ENCODE measurements at places on chromosomes 2 and 18. TPM values are rescaled to one million over a fixed set of nuclear protein-coding genes. Genes with fewer than 3 reads are reported as not detected.
A peak's percentile ranks its signal among the peaks of the same experiment; 100 is the strongest.

LRP2 gene
- total RNA-seq = 27.5 TPM

DNA sequence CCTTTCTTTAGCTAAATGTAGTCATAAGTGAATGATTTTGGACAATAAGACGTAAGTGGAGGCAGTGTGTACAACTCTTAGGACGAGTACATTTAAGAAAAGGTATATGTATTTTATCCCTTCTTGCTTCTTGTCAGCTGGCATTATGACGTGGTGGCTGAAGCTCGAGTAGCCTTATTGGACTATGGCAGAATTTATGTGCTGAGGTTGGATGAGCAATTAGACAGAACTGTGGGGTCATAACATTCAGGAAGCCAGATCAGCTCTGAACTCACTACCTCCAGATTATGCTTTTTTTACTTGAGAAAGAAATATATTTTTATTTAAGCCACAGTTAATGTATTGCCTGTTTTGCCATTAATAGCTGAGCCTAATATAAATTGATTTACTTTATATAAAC, 661.5 kb downstream of the ERBB4 start:
- no peak for DNase-seq

- no peak for DNase-seq
Measured at GRCh38 chr2:119283873-119284331, 60.3 kb downstream of the STEAP3 start.

- DNase-seq = no peak
Measured at GRCh38 chr2:44188696-44189095, 20.0 kb downstream of the PPM1B start.

- DNase-seq = no peak
Measured at GRCh38 chr18:7325126-7325430, 94.2 kb downstream of the LRRC30 start.

GRCh38 chr18:63016270-63016669, 300.9 kb downstream of the PHLPP1 start:
- peak; percentile 40 for DNase-seq

DNA sequence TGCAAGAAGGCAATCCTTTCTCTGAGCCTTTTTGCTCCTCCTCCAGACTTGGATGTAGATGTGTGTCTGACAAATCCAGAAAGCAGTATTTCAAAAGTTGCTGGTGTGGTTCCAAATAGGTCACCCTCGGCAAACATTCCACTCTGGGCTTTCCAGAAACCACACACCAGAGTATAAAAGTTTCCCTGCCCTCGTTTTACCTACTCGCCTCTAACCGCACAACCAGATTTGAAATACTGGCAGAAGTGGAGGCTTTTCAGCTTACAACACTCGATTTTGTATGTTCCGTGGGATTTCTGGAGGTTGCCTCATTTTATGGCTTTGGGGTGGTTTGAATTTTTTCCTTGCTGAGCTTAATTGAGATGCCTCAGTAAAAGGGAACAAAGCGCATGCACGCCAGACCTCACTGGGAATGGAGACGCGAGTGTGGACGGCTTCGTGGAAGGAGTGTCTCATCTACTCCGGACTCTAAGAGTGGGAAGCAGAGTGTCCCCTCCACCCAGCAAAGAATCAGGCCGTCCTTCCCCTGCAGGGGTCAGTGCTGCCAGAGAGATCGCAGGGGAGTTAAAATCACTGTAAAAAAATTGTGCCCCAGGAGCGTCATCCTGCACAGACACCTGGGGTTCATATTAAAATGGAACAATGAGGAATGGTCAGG, 44.0 kb upstream of the RPL31 start:
- no peak for DNase-seq

DNA sequence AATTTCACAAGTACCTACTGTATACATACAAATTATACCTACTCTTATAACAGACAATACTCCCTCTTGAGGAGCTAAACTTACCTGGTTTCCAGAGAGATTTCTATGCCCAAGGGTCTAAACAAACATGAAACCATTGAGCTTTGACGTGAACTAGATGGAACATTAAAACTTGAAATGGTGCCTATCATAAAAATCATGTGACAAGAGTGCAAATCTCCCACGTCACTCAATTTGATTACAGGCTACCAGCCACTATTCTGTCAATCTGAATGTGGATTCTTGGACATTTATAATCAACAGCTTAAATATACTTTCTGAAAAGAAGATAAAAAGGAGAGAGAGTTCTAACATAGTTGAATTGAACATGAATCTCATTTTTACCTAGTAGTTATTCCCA, 297.1 kb upstream of the SESTD1 start:
- no peak for DNase-seq

ANKAR gene
- total RNA-seq = 4.8 TPM

- no peak for DNase-seq
Measured at GRCh38 chr2:223007531-223007930, 44.5 kb upstream of the KCNE4 start.

DNA sequence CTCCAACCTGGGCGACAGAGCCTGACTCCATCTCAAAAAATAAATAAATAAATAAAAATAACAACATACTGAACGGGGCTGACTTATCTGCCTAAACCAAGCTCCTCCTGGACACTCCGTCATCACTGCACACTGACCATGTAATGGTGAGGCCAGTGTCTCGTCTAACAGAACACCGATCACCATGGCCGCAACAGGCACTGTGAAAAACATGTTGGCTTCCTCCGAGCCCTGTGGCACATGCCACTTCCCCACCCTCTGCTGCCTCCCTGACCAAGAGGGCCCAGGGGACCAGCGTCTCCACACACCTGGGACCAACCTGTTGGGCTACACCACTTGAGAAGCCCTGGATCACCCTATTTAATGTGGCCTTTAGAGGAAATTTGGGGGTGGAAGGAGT, 33.9 kb downstream of the ZNF516 start:
- DNase-seq = no peak

SCYGR4 gene
- total RNA-seq = not detected

DNA sequence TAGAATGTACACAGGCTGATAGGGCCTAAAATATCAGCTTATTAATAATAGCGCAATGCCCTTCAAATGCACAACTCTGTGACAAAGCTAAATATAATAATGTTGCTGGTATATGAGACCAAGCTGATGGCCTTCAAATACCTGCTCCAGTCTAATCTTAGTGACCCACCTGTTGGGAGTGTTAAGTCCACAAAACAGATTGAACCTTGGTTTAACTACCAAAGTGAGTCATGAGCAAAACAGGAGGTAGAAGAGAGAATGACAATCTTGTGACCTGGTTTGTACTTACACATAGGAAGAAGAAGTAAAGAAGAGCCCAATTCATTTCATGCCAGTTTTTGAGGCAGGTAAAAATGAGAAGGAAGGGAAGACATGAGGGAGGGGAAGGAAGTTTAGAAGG, 295.0 kb downstream of the NR4A2 start:
- DNase-seq = no peak

ANAPC1 gene
- 69.0 TPM for total RNA-seq

DNA sequence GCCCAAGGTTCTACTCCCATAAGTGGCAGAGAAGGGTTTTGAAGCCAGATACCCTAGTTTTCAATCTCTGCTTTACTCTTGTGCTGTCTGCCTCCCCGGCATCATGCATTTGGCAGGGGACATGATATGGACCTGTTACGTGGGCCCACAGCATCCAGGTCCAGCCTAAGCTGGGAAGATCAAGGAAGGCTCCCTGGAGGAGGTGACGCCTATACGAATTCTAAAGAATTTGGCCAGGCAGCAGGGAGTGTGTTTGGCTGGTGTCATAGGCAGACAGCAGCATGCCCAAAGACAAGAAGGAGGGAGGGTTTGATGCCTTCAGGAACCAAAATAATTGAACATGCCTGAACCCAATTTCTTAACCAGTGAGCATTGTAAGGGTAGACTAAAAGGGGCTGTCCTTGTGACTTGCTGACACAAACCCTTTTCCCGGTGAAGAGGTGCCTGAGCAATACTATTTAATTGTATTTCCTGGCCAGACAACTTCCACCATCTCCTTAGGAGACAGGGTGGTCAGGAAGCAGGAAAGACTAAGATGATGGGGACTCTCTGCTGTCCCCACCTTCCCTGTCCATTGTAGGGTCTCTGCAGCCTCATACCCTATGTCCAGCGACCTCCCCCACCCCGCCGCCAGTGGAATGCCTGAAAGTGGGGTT, 21.3 kb downstream of the NRP2 start:
- DNase-seq = no peak

GRCh38 chr2:202307690-202308089, 42.1 kb downstream of the NOP58 start:
- no peak for DNase-seq

ITGB6 gene
- not detected for total RNA-seq

- no peak for DNase-seq
Measured at GRCh38 chr2:221423210-221423804, 148.8 kb downstream of the EPHA4 start.

DNA sequence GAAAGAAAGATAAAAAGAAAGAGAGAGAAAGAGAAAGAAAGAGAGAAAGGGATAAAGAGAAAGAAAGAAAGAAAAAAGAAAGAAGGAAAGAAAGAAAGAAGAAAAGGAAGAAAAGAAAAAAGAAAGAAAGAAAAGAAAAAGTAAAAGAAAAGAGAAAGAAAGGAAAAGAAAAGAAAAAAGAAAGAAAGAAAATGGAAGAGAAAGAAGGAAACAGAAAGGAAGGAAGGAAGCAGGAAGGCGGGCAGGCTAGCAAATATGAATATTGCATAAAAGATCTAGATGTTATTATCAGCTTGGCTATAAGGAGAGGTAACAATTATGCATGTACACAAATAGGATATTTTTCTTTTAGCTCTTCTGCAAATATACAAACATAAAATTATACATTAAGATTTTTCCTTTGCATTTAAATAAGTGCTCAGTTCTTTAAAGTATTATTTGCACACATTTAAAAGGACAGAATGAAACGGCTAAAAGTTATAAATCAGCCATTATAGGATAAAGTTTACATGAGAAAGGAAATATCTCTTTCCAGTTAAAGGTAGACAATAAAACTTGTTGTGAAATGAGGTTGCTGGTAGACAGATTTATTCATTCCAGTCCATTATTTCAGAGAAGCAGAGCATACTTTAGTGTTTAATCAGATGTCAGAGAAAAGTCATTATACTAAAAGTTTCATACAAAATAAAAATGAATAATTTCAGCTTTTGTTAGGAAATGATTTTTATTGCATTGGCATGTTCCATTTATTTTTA, 511.4 kb downstream of the KCNJ3 start:
- no peak for DNase-seq

DNA sequence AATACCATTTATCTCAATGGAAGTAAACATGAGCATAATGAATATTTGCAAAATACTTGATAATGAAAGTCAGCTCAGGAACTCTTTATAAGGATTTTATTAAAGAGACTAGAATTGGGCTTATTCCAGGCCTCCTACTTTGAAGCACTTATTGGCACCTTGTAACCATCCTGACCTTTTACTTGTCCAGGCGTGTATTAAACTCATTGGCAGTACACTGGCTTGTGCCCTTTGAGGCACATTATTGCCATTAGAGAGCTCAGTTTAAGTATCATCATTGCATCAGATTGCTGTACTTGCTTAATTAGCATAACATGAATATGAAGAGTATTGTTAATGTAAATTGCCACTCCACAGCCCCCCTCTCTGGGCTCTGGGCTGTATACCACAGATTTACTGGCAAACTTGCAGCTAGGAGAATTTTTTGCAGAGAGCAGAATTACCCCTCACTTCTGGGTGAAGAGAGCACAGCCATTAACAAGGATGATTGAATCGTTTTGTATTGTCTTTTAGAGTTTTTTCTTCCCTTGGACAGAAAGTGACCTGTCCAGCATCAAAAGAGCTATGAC, 72.5 kb downstream of the XIRP2 start:
- DNase-seq = no peak

GPR55 gene
- total RNA-seq = not detected

DNA sequence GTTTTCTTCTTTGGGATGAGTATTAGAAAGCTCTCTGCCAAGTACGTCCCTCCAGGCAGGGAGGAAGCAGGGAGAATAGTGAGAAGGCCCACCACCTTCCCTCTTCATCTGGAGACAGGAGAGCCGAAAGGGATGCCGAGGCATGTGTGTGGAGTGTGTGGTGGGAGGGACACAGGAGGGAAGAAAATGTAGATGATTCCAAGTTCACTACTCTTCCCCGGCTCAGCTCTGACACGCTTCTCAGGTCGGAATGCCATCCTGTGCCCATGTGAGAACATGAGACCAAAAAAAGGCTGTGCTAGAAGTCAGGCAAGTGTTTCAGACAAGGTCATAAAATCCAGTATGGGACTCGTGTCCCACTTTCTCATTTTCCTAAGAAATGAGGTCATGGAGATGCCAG, 47.4 kb downstream of the GYPC start:
- no peak for DNase-seq

DNA sequence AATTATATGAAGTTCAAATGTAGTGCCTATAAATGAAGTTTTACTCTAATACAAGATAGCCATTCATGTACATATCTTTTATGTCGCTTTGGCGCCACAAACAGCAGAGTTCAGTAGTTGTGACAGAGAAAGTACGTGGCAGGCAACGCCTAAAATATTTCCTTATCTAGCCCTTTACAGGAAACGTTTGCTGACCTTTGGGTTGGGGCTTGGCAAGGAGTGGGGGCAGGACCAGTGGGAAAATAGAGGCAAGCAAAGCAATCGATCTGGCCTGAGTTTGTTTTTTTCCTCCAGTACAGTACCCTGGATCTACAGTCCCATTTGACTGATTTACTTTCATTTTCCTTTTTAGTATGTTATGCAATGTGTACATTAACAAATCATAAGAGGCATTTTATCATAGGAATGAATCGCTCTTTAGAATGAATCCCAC, 13.1 kb downstream of the CCDC68 start:
- DNase-seq = no peak

DNA sequence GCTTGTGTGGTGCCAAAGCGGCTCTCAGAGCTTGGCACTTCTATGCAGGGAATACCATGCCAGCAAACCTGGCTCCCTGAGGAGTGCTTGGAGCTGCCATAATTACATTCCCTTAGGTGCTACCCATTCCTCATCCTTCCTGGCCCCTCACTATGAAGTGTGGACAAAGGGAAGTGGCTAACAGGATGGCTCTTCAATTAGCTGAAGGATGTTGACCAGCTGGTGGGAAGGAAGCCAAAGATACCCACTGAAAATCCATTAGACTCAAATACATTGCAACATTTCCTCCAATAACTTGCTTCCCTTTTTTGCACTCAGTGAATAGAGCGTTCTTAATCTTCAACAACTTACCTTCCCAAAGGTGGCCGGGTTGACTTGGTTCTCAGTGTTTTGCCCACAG, 8.5 kb downstream of the RFX8 start:
- DNase-seq = no peak
